ENCODE measurements at places on chromosomes 4 and X.

DNA sequence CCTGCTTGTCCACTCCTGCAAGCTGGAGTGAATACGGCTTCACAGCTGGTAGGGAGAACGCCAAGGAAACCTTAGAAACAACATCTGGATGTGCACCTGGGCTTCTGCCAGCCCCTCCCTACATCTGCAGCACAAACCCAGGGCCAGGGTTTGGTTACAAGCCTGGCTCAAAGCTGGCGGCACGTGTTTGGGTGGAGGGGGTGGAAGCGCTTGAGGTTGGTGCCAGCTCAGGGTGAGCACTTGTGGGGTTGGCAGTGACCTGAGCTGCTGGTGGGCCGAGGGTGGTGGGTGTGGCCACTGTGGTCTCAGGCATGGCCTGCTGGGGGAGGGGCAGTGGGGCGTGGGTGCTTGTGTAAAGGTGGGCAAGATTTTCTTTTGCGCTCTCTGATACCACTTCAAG is 15.6 kb downstream of the ELF4 start:
- DNase-seq: no peak

GRCh38 chrX:153603131-153603656 is 4.3 kb upstream of the CCNQ start:
- DNase-seq: no peak

DNA sequence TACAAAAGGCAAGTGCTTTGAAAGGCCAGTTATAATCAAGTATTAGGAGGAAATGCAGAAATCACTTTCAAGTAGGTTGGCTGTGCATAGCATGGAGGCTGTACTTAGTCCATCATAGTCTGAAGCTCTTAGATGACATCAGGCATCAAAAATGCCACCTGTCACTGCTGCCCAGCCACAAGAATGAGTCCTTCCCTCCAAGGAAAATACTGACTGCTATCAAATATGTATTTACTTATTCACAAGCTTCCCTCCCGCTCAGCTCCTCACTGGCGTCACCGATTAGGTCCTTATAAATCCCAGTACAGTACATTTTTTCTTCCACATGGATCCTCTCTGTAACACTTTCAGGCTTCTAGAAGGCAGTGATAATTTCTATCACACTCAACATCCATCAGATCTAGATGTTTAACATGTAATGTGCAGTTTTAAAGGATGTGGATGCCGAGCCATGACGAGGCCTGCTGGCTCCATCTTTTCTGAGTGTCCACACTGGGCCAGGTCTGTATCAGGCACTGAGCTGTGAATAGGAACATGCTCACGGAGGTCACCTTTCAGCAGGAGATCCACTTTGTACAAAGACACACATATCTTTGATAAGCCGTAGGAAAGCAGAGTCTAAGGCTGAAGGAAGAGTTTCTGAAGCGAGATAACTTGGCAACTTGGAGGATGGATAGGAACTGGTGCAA is 121.9 kb downstream of the PALLD start:
- no peak for DNase-seq

DNA sequence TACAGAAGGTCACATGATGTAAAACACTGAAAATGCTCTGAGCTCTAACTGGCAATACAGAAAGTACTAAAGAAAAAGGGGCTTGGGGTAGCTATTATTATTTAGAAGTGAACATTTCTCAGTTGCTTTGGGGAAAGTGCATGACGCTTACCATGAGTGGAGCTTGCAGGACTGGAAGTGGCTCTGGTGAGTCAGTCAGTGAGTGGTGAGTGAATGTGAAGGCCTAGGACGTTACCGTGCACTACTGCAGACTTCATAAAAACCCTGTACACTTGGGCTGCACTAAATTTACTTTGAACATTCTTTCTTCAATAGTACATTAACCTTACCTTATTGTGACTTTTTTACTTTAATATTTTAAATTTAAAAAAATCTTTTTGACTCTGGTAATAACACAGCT is 89.3 kb upstream of the ENPP6 start:
- no peak for DNase-seq

DNA sequence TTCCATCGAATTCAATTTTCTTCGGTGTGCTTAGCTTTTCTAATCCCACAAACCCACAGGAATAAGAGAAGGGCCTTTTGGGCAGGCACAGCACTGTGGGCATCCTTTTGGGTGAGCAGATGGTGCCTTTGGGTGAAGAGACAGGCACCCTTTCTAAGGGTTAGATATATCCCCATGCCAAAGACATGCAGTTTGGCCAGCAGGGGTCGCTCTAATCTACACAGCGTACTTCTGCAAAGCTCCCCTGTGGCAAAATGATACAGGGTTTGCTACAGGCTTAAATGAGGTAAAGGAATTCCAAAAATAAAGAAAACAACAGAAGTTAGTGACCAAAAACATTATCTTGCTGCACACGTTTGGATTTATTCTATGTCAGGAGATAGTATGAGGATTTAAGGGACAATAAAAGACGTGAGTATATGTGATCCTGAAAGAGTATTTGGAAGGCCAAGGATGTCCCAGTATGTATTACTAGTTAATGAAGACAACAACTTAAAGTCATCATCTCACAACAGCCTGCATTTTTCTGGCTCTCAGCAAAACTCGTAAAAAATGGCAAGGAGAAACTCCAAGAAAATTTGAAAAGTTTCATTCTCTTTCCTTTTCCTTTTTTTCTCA is 49.5 kb downstream of the PHEX start:
- no peak for DNase-seq

DNA sequence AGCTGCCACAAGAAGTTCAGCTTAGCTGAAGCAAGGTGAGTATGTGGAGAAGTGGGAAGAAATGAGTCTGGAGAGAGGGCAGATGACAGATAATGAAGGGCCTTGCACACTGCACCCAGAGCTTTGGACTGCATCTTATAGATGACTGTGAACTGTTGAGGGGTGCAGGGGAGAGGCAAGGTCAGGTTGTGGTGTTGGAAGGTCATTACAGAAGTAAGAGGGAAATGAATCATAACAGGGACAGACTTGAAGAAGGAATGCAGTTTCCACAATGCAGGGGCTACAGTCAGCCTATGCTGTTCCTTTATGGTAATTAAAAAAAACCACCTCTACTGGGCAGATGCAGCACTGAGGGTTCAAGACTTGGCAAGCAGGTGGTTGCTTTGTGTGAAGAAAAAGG is 4.8 kb upstream of the IGFBP7 start:
- no peak for DNase-seq

- no peak for DNase-seq
Measured at GRCh38 chrX:115373308-115373707, 83.8 kb downstream of the LUZP4 start.

GRCh38 chr4:172680691-172681090 is 487.9 kb upstream of the GALNT7 start:
- DNase-seq: no peak

DNA sequence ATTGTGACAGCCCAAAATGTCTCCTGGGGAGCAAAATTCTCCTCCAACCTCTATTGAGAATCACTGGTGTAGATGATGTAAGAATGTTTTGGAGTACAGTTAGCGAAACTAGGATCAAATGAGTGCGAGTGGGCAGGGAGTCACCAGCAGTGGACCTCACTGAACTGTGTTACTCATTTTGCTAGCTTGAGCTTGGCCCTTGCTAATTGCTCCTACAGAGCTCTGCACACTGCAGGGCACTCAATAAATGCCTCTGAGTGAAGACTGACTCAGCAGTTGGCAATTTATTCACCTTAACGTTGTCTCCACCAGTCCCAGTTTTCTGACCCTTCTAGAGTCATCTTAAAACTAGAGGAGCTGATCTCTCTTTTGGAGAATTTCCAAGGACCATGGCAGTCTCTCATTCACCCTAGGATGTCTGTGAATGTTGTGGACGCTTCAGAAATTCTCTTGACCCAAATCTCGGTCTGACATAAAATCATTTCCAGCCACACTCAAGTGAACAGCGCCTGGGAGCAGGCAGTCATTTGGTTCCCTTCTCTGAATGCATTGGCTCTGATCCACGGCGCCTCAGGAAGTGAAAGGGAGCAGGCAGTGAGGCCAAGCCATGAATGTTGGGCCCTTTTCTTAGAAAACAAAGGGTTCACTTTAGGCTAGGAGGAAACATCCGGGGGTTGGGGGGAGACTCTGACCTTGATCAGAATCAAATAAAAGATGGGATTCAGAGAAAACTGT is 148.1 kb downstream of the NWD2 start:
- no peak for DNase-seq

DNA sequence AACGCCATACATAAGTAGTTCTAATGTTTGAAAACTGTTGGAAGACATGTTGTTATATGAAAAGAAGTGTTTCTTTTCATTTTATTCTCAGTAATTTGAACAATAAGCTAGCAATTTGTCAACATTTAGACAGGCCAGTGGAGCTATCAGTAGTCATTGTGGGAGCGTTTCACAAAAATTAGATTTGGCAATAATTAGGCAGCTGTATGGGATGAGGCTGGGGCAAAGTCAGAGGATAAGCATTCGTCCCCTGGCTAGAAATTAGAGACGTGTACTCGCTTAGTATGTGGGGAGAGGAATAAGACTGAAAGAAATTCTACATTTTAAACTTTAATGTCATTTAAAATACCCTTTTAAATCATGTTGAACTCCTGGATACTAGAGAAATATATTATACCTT is 70.6 kb downstream of the TMEM144 start:
- no peak for DNase-seq

DNA sequence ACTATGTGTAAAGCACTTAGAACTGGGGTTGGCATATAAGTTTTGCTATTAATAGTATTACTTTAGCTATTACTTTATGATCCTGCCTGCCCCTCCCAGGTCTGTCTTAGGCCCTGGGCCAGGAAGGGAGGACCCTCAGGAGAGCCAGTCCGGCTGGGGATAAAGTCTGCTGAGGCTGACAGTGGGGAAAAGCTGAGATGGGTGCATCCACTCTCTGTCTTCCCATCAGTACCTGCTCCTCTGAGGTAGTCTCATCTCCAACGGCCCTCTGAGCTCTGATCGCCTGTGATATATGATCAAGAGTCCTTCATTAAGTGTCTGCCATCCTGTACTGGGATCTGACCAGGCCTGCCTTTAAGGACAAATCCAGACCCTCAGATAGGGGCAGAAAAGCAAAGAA is 156.5 kb upstream of the PJA1 start:
- DNase-seq: no peak

DNA sequence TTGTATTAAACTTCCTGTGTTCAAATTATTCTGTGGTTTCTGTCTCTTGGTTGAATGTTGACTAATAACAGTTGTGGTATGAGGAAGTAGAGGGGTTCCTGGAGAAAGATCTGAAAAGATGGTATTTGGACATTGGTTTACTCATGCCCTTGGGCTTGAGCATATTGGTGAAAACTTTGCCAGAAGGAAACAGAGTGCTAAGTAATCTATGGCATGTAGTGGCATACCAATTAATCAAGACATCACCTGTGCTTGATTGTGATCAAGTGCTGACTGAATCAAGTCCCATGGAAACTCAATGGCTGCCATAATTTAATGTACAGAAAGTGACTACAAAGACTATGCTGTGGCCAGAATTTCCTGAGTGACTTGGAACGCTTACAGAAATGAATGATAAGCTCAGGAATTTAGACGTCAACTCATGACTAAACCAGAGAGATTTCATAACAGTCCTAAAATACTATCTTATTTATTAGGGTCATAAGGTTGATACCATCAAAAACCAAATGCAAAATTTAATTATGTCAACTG is 2062.9 kb downstream of the ARAP2 start:
- no peak for DNase-seq

- no peak for DNase-seq
Measured at GRCh38 chr4:162239992-162240769, 76.4 kb upstream of the FSTL5 start.

Measured in stimulated activated CD8-positive, alpha-beta memory T cell treated with anti-CD3 and anti-CD28 coated beads, Interleukin-15, amount 100 ng/mL, for 4 hours (primary cell).